ENCODE measurements at places on chromosomes 5 and 9.

GRCh38 chr9:5873439-5873838, 17.2 kb upstream of the MLANA start:
- DNase-seq = no peak

- no peak for DNase-seq
These were observed 453.5 kb downstream of the RAB3C start for GRCh38 chr5:59036274-59036961.

DNA sequence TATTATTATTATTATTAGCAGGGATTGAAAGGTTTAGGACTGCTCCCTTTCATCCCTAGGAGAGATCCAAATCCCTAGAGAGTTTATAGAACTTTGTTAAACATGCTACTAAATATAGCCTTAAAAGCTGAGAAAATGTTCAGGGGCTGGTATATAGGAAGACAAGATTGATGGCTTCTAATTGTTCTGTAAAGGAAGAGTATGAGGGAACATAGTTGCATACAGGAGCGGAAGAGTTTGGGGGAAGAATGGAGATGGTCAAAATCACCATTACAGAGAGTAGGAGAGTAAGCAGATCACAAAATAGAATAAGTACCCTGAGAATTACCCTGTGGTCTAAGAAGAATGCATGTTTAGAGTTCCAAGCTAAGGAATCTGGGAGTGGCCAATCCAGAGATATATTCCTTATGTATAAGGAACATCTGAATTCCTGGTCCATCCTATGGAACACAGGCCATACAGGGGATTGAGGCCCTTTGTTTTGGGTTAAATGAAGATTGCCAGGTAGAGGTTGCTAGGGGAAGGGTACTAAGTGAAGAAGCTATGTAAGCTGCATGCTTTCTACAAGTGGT, 158.0 kb upstream of the APC start:
- no peak for DNase-seq

GRCh38 chr5:104611135-104611767, 1048.7 kb upstream of the NUDT12 start:
- no peak for DNase-seq

DNA sequence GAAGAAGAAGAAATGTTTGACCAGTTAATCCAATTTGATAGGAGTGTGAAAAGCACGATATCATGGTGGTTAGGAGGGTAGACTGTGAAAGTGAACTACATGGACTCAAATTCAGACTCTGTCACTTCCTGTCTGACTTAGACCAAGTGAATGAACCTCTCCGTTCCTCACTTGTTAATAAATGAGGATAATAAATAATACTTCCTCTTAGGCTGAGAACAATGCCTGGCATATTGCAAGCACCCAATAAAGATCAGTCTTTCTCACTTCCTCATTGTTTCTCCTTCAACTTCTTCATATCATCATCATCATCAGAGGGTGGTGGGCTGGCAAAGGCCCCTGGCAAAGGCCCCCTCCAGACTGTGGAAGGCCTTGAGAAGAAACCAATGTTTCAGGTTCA, 148.7 kb downstream of the CDK5RAP2 start:
- DNase-seq = no peak

DNA sequence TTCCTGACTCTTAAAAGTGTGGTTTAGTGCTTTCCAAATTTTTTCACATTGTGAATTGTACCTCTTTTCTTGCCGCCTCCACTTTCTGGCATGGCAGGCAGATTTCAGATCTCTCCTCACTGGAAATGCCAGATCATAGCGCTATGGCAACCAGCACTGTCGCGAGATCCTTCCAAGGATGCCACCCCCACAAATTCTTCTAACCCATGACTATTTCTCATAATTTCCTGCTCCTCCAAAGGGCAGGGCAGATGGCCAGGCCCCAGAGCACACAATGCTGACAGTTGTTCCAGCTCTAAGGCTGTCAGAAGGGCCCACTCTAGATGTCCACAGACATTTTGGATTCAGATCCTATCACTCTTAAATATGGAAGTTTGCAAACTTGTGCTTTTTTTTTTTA, 446.2 kb upstream of the RIOK2 start:
- no peak for DNase-seq

GRCh38 chr5:175743676-175744210, 85.9 kb downstream of the HRH2 start:
- no peak for DNase-seq

DNA sequence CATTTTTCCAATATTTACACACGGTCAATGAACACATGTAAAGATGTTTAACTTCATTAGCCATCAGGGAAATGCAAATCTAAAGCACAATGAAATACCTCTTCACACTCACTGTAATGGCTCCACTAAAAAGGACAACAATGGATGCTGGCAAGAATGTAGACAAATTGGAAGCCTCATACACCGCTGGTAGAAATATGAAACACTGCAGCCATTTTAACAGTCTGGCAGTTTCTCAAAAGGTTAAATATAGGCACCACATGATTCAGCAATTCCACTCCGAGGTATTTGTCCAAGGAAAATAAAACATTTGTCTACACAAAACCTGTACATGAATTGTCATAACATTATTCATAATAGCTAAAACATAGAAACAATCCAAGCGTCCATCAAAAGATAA, 20.0 kb downstream of the RNF145 start:
- no peak for DNase-seq
